GM03348 (cell line): ENCODE measurements at places on chromosomes 12 and 14.

GRCh38 chr12:42039176-42039575 is 105.5 kb downstream of the GXYLT1 start:
- peak; percentile 39 for DNase-seq

GRCh38 chr14:49641697-49642129 is 6.7 kb upstream of the DNAAF2 start:
- no peak for DNase-seq

- peak; percentile 73 for DNase-seq
Observed at GRCh38 chr14:60722357-60723115, 1.6 kb downstream of the SIX4 start.

DNA sequence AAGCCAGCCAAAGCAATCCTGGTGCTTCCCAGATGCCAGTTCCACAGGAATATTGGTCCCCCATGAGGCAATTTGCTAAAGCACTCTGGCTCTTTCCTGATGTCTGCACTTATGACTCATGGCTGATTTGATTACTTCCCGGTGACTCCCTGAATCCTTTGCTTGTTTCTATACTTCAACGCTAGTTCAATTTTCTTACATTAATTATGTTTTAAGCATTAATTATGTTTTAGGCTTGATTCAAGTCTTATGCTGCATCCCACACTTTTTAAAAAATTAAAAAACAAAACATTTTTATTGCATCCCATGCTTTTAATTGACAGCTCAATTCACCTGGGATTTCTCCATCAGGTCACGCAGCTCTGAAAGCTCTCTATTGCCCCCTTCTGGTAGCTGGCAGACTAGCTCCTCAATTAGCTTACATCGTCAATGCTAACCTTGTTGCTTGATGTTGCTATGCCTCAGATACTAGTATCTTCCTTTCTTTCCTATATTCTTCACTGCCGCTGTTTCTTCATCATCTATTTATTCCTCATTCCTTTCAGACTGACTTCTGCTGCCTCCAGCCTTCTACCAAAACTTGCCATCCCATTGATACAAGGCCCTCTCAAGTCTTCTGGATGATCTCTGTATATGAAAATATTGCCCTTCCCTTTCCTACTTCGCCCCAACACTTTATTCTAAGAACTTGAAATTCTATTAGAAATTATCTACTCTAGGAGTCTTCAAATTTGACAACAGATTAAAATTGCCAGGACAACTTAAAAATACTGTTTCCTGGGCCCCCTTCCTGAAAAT is 32.0 kb downstream of the TSHR start:
- DNase-seq: peak; percentile 70
